Stimulated activated CD4-positive, alpha-beta T cell treated with anti-CD3 and anti-CD28 coated beads, TNF-alpha, amount 100 ng/mL, for 4 hours (primary cell): ENCODE measurements at places on chromosomes 6 and 20.

DNA sequence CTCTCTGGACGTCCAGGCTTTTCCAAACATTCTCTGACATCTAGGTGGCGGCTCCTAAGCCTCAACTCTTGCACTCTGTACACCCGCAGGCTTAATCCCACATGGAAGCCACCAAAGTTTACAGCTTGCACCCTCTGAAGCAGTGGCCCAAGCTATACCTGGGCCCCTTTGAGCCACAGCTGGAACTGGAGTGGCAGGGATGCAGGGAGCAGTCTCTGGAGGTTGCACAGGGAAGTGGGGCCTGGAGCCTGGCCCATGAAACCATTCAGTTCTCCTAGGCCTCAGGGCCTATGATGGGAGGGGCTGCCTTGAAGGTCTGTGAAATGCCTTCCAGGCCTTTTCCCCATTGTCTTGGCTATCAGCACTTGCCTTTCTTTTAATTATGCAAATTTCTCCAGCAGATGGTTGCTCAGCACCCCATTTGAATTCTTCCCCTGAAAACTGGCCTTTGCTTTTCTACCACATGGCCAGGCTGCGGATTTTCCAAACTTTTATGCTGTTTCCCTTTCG lies 64.9 kb downstream of the IRF4 start:
- no peak for DNase-seq

DNA sequence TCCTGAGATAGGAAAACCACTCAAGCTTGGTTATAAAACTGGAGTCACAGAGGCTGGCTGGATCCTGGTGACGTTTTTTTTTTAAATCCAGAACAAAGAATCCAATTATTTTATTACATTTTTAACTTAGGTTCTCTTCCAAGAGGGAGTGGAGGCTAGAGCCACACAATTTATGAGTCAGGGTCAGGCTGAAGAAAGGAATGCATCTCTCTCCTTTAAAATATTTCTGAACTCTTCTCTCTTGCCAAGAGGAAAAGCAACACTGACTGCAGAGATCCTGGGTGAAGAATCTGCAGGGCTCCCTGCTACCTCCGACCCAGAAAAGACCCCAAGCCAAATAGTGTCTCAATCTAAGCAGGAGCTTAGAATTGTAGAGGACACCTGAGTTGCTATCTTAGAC lies 88.5 kb upstream of the SSTR4 start:
- no peak for DNase-seq

DNA sequence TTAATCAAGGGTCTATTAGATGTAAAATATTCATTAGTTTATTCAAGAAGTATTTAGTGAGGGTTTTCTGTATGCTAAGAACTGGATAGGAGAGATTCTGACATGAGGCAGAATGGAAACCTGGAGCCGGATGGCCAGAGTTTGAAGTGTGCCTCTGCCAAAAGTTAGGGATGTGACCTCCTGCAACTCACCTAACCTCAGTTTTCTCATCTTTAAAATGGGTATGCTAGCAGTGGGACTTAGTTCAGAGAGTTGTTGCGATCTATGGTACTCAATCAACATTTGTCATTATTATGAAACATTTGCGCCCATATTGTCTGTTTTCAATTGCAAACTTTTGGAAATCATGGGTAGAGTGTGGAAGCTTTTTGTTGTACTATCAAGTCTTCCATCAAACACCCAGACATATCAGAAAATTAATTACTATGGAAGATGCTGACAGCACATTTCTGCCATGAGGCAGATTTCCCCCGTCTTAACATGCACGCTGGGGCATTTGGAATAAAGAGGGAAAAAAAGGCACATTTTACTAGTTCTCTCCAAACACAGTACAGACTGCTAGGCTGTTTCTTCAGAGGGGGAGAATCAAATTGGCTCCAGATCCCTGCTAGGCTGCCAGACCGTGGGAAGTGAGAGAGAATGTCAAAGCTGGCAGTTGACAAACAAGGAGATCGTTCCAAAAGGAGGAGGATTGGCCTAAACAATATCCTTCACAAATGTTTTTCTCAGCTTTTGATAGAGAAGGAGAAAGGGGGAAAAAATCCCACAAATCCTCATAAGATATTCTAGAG lies 205.3 kb upstream of the TSHZ2 start:
- no peak for DNase-seq

- DNase-seq: no peak
These were observed 134.9 kb upstream of the BACH2 start for GRCh38 chr6:90431576-90431975.

DNA sequence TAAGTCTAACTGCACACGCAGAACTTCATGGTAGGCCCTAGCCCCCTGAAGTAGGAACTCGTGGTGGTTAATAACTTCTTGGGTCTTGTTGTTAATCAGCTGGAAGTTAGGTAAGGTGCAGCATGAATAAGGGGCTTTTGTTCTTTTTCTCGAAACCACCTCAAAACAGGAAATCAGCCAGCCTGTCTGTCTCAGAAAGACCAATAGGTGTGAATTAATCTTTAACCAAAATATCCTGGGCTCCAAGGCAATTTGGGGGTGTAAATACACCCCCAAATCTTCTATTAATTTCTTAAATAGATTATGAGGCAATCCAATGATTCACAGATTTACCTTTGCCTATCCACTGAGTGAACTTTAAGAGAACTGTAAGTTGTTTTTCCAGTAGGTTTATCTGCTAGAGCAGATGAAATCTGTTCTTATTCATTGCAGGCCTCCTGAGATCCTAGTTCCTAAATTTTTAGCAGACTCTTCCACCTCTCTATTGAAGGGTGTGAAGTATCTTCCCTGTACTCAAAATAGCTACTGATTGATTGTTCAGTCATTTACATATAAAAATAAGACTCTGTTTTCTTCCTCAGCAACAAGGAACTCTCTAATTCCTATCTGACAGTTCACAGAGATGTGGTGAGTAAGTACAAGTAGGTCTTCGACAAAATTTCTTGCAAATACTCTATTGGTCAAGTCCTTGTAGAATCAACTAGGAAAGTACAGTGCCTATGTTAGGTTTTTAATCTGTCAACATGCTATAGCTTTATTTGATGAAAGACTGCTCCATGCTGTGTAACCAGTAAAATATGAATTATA lies 427.1 kb upstream of the NOX3 start:
- DNase-seq: no peak

DNA sequence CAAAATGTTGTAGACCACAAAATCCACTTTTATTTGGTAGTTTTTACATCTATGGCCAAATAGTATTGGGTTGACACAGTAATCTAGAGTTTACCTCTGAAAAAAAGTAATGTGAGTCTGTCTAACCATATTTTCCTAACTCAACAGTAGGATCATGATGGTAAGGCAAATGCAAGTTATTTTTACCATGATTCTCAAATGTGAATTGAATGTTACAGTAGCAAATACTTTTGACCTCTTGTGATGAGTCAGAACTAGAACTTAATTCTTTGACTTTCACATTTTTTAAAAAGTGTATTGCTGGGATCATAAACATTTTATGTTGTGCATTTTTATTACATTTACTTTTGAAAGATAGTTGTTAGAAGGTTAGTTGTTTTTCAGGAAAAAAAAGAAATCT lies 22.0 kb downstream of the RNF146 start:
- DNase-seq: no peak

DNA sequence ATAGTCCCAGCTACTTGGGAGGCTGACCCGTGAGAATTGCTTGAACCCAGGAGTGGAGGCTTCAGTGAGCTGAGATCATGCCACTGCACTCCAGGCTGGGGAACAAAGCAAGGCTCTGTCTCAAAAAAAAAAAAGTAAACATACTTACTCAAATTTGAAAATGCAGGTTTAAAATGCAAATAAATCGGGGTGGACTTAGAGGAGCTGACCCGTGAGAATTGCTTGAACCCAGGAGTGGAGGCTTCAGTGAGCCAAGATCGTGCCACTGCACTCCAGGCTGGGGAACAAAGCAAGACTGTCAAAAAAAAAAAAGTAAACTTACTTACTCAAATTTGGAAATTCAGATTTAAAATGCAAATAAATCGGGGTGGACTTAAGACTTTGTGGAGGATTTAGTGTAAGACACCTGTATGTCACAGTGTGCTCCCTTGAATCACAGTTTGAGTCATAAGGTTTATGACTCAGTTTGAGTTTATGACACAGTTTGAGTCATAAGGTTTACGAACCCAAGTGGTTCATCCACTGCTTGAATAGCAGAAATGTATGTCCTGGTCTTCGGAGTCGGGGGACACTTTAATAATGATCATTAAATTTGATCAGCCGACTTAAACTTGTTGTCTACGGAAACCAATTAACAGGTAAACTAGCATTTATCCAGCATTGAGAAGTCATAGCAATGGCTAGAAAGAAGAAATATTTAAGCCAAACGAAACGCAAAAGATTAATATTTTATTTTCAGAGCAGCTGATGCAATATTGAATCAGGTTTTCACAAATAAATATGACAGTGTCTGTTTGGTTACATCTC lies 6.8 kb upstream of the MRPS10 start:
- DNase-seq: no peak

DNA sequence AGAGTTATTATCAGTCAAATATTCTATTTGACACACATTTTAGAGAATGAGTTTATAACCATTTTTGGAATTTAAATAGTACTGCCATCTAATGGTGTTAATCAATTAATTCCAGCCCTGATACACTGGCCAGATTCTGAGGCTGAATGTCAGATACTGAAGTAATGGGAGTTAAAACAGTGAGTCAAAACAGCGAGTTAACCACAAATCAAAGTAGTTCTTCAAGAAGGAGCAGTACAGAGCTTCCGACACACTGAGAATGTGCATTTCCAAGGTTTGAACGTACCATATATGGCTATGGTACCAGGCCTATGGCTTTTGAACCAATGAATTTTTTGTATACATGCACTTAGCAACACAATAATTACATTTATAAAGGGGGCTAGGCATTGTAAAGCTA lies 11.3 kb upstream of the CEP43 start:
- DNase-seq: no peak

- DNase-seq: no peak
These were observed 6.2 kb downstream of the KDM1B start for GRCh38 chr6:18161431-18161830.

DNA sequence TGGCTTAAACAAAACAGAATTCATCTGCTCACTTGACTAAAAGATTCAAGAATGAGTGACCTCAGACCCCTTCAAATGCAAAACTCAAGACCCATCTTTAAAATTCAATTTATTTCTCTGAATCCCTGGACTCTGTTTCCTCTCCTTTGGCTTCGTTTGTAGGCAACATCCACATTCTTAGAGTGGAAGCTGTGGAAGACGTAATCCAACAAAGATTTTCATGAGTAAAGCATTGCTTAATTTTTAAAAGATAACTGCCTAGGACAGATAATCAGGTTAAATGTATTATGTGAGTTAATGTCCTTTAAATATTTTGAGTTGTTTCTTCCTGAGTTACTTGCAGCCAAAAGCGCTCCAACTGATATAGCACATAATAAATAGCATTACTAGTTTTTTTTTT lies 164.5 kb downstream of the ZMYND8 start:
- DNase-seq: no peak

DNA sequence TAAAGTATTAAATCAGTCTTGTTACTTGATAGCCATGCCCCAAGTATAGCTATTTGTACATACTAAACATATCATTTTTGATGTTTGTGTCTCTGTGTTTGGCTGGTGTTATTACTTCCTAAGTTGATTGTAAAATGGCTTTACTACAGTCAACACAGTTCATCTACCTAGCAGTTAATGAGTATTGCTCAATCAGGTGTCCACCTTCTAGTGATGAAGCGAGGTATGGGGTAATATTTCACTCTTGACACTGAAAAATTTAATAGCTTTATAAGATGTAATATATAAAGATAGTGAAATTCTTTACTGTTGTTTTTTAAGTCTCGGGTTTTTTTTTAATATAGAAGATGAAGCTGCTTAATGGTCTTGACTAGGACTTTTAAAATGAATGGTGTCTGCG lies 18.9 kb downstream of the TMEM14A start:
- DNase-seq: no peak

DNA sequence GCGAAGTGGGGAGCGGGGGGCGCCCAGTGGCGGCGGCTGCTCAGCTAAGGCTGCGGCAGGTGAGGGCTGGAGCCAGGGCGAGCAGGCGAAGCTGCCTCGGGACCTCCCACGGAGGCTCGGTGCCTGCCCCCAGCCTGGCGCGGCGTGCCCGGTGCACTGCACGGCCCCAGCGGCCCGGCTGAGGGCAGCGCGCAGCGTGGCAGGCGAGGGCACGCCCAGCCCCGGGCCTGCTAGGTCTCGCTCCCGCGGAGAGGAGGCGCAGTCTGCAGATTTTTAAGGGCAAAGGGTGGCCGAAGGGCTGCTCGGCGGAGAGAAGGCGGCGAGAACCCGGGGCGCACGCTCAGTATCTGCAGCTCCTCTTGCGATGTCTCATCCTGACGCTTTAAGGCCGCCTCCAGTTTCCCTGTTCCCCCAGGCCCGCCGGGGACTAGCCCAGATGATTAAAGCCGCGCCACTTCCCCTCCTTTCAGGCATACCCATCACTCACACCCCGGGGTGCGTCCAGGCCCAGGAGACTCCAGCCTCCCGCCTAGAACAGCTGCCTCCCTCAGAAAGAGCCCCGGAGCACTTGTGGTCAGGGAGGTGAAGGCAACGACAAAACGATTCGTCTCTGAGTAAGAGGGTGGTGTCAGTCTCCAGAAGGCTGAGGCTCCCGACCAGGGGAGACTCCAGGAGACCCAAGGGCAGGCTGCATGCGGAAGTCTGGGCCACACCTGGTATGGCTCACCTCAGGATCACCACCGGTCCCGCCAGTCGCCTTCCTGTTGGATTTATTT lies at the start of gene FERMT1:
TSS of gene FERMT1 (minus strand) at position 158 of the 776 bp plus-strand sequence. CDS start 3,476 bp downstream, outside the sequence.
- no peak for DNase-seq

DNA sequence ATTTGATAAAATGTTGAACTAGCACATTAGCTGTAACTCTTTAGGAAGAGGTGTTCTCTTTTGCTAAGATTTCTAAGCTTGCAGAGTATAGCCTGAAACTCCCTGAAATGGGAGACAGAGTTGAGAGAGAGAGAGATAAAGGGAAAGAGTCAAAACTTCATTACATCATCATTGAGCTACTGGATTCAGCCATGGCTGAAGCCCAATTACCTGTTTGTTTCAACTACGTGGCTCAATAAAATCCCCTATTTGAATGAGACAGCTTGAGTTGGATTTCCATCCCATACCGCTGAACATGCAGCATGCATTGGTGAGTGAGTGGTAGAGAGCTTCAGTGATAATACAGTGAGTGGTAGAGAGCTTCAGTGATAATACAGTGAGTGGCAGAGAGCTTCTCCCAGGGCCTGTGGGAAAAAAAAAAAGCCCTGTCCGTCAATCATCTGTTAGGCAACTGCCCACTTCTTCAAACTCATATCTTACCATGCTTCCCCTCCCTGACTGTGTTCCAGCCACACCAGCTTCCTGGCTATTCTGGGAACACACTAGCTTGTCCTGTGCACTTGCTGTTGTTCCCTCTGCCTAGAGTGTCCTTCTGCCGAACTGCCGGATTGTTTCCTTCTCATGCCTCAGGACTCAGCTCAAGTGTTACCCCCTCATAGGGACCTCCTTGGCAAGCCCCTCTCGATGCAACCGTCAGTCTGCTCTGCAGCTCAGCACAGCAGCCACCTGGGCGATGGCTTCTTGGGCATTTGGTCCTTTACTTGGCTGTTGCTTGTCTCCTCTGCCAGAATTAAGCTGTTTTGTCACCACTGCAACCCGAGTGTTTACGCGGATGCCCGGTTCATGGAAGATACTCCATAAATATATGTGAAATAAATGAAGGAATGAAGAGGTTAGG lies 91.3 kb upstream of the EYA2 start:
- DNase-seq: no peak

- DNase-seq: no peak
These were observed 16.3 kb downstream of the RPRD1B start for GRCh38 chr20:38049800-38050199.
